Mesenteric fat pad (tissue), 1 donor: ENCODE measurements at places on chromosomes 12 and 14. TPM values are rescaled to one million over a fixed set of nuclear protein-coding genes. Genes with fewer than 3 reads are reported as not detected.

DNA sequence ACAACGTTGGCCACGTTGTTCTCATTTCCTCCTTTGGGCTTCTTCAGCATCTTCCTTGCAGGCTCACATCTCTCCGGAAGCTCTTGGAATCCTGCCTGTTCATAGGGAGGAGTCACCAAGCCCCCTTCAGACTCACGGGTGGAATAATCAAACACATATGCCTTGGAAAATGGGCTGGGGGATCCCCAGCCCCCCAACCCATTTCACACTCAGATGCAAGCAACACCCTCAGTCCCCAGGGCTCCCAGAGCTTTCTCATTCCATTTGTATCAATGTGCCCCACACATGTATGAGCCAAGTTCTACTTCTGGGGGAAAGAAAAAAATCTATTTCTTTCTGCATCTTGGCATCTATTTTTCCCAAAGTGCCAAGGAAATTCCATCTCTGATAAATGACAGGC, 33.1 kb downstream of the WSCD2 start:
- no peak for DNase-seq

DNA sequence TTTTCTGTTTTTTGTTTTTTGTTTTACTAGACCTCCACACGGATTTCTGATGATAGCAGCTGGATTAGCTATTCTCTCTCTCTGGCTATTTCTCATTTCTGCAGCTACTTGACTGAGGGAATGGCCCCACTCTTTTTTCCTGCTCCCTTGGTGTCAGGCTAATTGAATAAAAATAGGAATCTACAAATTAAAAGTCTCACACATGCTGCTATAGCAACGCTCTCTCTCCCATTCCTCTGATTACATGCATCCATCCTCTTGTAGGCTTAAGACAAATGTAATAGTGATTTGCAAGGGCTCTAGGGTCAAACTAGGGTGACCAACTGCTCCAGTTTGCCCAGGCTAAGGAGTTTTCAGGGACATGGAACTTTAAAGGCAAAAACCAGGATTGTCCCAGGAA, 221.8 kb downstream of the PHLDA1 start:
- no peak for DNase-seq

- DNase-seq: no peak
These were observed 72.2 kb downstream of the DENND5B start for GRCh38 chr12:31518680-31519227.

DNA sequence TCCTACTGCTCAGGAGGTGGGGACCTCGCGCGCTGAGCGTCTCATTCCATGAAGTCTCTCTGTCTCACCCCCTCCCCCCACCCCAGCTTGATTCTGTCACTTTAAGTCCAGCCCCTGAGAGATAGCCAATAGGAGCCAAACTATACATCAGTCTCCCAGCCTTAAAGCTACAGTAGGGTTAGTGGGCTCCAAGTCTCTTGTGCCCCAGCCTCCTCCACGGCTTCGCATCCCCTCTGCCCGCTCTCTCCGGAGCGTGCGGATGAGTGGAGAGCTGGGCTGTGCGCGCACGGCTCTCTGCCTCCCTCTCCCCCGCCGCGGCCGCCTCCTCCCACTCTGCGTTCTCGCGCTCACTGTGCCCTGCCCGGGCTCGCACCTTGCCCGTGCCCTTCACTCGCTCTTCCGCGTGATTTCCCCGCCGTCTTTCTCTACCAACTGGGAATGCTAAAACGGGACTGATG, at the start of gene ESRRB:
TSS of gene ESRRB (plus strand) at position 191 of the 458 bp plus-strand sequence. CDS start at position 456, 265 bp downstream.
- DNase-seq: no peak

GRCh38 chr14:45679853-45680252, 426.9 kb upstream of the MIS18BP1 start:
- no peak for DNase-seq

- no peak for DNase-seq
These were observed 27.1 kb upstream of the PCNX4 start for GRCh38 chr14:60064491-60065072.

GRCh38 chr14:68976160-68977067, 2.7 kb downstream of the ACTN1 start:
- no peak for DNase-seq

DNA sequence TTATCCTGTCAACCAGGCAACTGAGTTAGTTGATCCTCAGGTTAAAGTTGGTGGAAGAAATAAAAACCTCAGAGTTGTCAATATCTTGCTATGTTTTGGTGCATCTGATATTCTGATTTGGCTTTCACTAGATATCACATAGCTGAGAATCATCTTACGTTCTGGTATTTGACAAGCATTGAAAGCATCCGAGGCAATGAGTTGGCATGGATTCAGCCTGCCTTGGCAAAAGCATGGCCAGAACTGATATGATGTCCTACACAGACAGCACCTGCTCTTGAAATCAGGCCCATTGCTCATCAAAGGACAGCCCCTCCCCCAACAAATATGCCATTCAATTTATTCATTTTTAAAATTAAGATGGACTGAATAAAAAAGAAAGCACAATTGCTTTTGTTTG, 320.7 kb upstream of the ATP2B1 start:
- DNase-seq: no peak

GRCh38 chr12:52070185-52070925, 577 bp downstream of the ATG101 start:
- DNase-seq: no peak

DNA sequence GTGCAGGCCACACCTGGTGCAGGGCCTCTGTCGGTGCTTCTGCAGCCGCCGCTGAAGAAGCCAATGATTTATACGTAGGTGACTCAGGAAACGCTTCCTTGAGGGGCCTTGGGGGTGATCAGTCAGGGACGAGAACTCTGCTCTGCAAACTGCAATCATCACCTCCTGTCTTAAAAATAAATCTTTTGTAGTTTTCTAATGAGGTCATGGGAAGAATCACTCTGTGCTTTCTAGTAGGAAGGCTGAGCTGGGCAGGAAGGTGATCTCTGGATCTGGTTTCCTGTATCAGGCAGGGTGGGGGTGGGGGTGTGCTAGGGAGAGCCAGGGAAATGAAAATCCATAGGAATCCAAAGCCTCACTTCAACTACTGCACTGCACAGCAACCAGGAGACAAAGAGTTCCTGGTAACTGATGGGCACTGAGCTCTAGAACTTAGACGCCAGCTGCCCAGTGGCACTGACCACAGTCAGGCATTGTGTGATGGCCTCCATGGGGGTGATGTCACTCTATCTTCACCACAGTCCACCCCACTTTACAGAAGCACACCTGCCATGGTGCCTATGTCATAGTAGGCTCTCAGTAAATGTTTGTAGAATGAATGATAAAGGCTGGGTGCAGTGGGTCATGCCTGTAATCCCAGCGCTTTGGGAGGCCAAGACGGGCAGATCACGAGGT, 292.4 kb upstream of the PWP1 start:
- DNase-seq: no peak

- DNase-seq: no peak
These were observed 165.3 kb downstream of the DICER1 start for GRCh38 chr14:94992046-94992445.

- peak; percentile 79 for DNase-seq
These were observed 238.0 kb downstream of the BCL11B start for GRCh38 chr14:99033951-99034350.

DNA sequence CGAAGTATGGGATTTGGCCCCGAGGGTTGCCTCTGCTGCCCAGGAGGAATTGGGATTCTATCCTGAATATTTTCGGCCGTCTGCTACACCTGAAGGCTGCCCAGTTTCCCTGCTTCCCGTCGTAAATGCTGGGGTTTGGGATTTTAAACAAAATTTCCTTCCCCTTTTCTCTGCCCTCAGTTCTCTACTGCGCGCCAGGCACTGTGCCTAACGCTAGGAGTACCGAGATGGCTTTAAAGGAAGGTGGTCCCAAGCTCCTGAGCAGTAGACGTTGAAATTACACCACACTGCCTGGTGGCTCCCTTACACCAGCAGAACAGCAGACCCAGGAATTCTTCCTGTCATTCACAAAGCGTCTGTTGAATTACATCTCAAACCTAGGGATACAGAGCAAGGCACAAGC, 566 bp upstream of the PRDM4 start:
- no peak for DNase-seq

GRCh38 chr12:12839873-12840579, 26.9 kb downstream of the DDX47 start:
- DNase-seq: no peak

DNA sequence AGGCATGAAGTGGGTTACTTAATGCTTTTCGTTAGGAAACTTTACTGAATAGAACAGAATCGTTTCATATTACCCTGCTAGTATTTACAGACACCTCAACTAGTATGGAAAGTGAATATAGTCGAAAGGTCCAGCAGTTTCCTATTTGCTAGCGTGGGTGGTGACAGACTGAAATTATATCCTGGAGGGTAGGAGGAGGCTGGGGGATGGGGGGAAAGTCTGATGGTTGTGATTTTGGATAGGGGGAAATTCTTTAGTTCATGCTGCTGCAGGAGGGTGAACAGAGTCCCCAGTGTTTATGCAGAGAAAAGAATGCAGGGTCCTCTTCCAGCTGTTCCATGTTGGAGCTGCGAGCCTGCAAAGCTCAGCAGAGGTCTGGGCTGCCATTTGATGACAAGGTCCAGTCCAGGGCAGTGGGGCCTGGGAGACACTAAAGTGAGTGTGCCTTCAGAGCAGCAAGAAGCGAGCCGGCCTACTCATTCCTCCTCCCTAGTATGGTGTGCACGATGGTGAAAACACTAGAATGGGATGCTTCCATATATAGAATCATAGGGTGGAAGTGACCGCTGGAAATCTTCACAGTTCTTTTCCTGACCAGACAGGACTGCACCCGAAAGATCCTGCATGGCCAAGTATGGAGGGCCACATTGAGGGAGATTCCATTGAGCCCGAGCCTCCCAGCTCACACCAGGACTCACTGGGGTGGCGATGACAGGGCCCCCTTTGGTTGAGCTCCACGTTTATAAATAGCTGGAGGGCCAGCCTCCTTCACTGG, 2.1 kb downstream of the SAMD4A start:
- DNase-seq: no peak

DNA sequence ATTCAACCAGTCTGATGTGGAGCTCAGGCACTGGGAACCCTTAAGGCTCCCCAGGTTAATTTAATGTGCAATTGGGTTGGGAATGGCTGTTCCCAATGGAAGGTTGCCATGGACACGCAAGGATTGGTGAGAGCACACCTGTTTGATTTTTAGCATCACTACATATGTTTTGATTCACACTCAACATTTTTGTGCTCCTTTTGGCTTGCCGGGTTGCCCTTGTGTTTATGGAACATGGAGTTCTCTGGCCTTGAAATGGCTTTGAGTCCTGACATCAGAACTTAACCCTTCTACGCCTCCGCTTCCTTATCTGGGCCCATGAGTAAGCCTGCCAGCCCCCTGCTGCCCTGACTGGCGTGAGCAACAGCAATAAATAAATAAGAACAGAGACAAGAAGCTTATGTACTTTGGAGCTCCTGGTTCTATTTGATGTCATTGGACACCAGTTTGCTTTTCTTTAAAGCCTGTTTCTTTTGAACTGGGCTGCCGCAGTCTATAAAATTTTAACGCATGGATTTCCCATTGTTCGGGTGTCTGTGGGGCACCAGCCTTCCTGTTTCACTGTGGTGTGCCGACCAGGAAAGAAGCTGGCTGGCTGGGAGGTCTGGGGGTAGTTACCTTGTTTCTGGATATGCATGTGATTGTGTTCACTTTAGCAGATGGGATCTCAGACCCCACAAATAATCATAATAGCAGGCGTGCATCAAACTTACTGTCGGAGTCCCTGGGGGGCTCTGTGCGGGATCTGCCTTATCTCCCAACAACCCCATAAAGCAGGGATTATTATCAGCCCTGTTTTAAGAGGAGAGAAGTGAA, 27.8 kb downstream of the TBX3 start:
- no peak for DNase-seq

DNA sequence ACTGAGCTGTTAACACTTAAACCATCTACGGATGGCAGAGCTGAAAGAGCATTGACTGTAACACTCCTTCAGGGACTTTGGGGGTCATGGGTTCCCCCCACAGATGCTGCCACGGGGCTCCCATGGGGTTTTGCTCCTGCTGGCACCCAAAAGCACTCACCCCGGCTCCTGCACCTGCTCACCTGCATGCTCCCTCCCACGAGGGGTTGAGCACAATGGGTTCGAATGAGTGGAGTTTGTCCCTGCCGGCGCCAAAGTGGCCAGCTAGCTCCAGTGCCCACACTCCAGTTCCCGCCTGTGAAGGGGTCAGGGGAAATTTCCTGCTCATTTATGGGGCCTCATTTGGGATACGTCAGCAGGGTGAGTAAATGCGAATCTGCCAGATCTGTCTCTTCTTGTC, 40.7 kb downstream of the TNFAIP2 start:
- DNase-seq: peak; percentile 87

ASPG gene
- 1.1 TPM for total RNA-seq

HHIPL1 gene
- 3.8 TPM for total RNA-seq

CLEC4A gene
- 3.5 TPM for total RNA-seq

LRFN5 gene
- total RNA-seq: 3.6 TPM

CD69 gene
- 11.9 TPM for total RNA-seq

PRPH gene
- total RNA-seq: 0.55 TPM

INHBC gene
- not detected for total RNA-seq
